ENCODE measurements at places on chromosomes 5 and 9. TPM values are rescaled to one million over a fixed set of nuclear protein-coding genes. Genes with fewer than 3 reads are reported as not detected.

Gene CD72
- total RNA-seq: 1.2 TPM

Gene STK32A
- 1.8 TPM for total RNA-seq

Gene SEMA6A
- 7.2 TPM for total RNA-seq

Gene KCTD16
- under 0.01 TPM for total RNA-seq

Gene HMGCS1
- total RNA-seq: 55.5 TPM

Gene ADGRD2
- not detected for total RNA-seq

Gene OTP
- total RNA-seq: not detected

Gene GFI1B
- not detected for total RNA-seq

Gene MYO10
- 30.3 TPM for total RNA-seq

Gene GAPT
- total RNA-seq: not detected

Gene EXD3
- total RNA-seq: 30.6 TPM

Gene CAMK2A
- total RNA-seq: 0.12 TPM

Gene ARL10
- total RNA-seq: 26.7 TPM

Gene MARCOL
- total RNA-seq: not detected

Gene PCDHB2
- 4.0 TPM for total RNA-seq

Gene ELOVL7
- total RNA-seq: 0.13 TPM

Gene EFNA5
- 11.8 TPM for total RNA-seq

Gene SPATA6L
- 1.5 TPM for total RNA-seq

Gene LTC4S
- 43.5 TPM for total RNA-seq

Gene CDH6
- total RNA-seq: 0.68 TPM

Gene NR2F1-AS1
- total RNA-seq: 24.9 TPM

Gene PCDHGA12
- 8.8 TPM for total RNA-seq

Gene SHC3
- total RNA-seq: 0.46 TPM

Gene G3BP1
- 70.2 TPM for total RNA-seq

Gene C9orf153
- total RNA-seq: 0.12 TPM

Gene LRRC14B
- total RNA-seq: 0.92 TPM

Gene FOXD4L6
- not detected for total RNA-seq

Gene MCTP1
- 6.5 TPM for total RNA-seq

Gene PCDHGB1
- total RNA-seq: 5.5 TPM

Gene OR1N1
- total RNA-seq: not detected

Gene HSPA9
- total RNA-seq: 340 TPM

Gene BHMT2
- total RNA-seq: 5.7 TPM

Gene GSN
- 278 TPM for total RNA-seq

Gene CCL27
- not detected for total RNA-seq

Gene FGF1
- total RNA-seq: 0.94 TPM

Gene TNC
- 1.3 TPM for total RNA-seq

Gene FBN2
- total RNA-seq: 0.58 TPM

Gene DOK3
- total RNA-seq: 1.8 TPM

Gene DMAC1
- total RNA-seq: 38.9 TPM

Gene TMEFF1
- total RNA-seq: 0.76 TPM

Gene CDKN2A
- 0.65 TPM for total RNA-seq

Gene PTPN3
- 1.6 TPM for total RNA-seq

Gene FGF10
- total RNA-seq: 8.5 TPM

Gene TNFSF15
- total RNA-seq: 0.15 TPM

Gene CDC25C
- 0.13 TPM for total RNA-seq

Gene NUTM2G
- not detected for total RNA-seq

Gene SLC45A2
- 0.15 TPM for total RNA-seq

Gene TRIP13
- total RNA-seq: 3.9 TPM

Gene KLHL9
- 29.7 TPM for total RNA-seq

Gene KIF24
- total RNA-seq: 1.4 TPM

Gene OR1J2
- total RNA-seq: not detected

Data from ovary (tissue), 10 donors.